G401 (cell line): ENCODE measurements at places on chromosomes 7 and 10. TPM values are rescaled to one million over a fixed set of nuclear protein-coding genes. Genes with fewer than 3 reads are reported as not detected.

SNCG gene
- total RNA-seq = 53.5 and 71.1 TPM in 2 replicates

NUTM2E gene
- total RNA-seq = not detected in 2 replicates

FGFBP3 gene
- total RNA-seq = 248 and 252 TPM in 2 replicates

ITPRID1 gene
- not detected in 2 replicates for total RNA-seq

TRIL gene
- not detected in 2 replicates for total RNA-seq

MMP21 gene
- not detected in 2 replicates for total RNA-seq
